Colonic mucosa (tissue), 4 donors: ENCODE measurements at places on chromosomes 1 and 21. TPM values are rescaled to one million over a fixed set of nuclear protein-coding genes. Genes with fewer than 3 reads are reported as not detected.

Gene OR2G6
- total RNA-seq, result not detected

Gene PDC
- total RNA-seq, result not detected

Gene EFNA1
- total RNA-seq, result 61.3 TPM

Gene ELF3
- 1,162 TPM for total RNA-seq

Gene TTC39A
- total RNA-seq, result 148 TPM

Gene PRELP
- 2.4 TPM for total RNA-seq

- peak; percentile 42 for DNase-seq
- H3K27me3 ChIP-seq, result no peaks in the 10 kb centered on the region
- peaks cover 3% of the 10 kb centered on the region for H3K4me1 ChIP-seq
- H3K27ac ChIP-seq, result peak overlapping the region; percentile 97
Observed at GRCh38 chr1:184755226-184756065, 788 bp upstream of the EDEM3 start.

- H3K36me3 ChIP-seq, result no peaks in the 10 kb centered on the region
- H3K4me1 ChIP-seq, result no peaks in the 10 kb centered on the region
Observed at GRCh38 chr1:234397732-234398131, 24.5 kb downstream of the COA6 start.

DNA sequence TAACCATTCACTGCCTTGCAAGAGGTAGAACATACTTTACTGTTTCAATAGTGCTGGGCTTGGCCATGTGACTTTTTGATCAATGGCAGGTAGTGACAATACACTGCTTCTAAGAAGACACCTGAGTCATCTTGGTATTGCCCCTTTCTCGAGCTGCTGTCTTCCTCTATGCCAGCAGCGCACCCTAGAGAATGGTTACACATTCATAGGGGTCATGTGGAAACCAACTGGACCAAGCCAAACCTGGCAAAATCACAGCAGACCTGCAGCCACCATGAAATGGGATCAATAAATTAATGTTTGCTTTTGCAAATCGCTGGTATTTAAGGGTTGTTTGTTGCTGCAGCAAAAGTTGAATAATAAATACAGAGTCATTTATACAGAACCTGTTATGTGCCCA, 122.3 kb downstream of the GRIK1 start:
- H3K36me3 ChIP-seq, result no peaks in the 10 kb centered on the region
- H3K4me1 ChIP-seq, result no peaks in the 10 kb centered on the region

DNA sequence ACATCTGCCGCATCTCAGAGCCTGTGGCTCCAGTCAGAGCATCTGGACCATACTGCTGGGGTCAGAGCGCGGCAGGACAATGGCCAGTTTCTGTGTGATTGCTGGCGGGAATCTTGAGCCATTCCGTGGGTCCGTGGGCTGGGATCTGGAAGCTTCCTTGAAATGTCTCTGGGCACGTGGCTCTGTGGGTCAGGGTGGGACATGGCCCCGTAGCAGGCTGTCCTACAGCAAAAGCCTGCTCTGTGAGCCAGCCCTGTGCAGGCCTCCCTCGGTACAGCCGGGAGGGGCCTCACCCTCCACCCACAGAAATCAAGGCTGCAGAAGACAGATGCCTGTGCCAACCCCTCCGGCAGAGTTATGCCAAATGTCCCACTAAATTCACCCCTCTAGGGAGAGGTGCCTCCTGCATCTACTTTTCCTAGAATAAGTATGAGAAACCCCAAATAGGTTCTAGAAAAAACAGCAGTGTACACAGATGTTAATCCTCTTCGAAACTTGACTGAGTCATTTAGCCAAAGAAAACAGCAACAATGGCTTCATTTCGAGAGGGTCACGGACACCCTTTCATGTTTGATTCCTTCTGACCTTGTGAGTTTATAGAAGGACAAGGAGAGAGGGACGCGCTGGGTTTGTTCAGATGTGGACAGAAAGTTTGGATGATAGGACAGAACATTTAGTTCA, 27.8 kb downstream of the COL18A1 start:
- H3K27ac ChIP-seq, result no peak overlapping the region
- no peak for DNase-seq
- H3K4me1 ChIP-seq, result no peaks in the 10 kb centered on the region
- no peak overlapping the region for H3K4me3 ChIP-seq

DNA sequence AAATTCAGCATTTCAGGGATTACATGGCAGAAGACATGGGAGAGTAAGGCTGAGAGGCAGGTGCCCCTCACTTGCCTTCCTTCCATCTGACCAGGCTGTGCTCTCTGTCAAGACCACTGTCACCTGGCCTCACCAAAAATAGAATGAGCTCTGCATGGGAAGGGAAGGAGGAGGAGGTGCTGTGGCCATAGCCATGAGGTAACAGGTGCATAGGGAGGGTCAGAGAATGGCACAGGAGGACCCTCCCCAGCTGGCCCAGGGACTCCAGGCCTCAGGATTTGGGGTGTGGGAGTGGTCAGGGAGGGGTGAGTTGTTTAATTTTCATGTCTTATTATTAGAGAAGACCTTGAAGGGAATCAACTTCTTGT, 192.3 kb downstream of the FCRL5 start:
- no peaks in the 10 kb centered on the region for H3K36me3 ChIP-seq
- DNase-seq, result no peak
- H3K4me1 ChIP-seq, result no peaks in the 10 kb centered on the region
- H3K27ac ChIP-seq, result peak overlapping the region; percentile 25
- no peak overlapping the region for H3K4me3 ChIP-seq

GRCh38 chr1:203661572-203661971, 34.9 kb downstream of the ATP2B4 start:
- H3K27me3 ChIP-seq, result no peaks in the 10 kb centered on the region
- no peaks in the 10 kb centered on the region for H3K36me3 ChIP-seq
- H3K4me1 ChIP-seq, result no peaks in the 10 kb centered on the region
- no peak overlapping the region for H3K4me3 ChIP-seq

- no peaks in the 10 kb centered on the region for H3K4me1 ChIP-seq
- H3K4me3 ChIP-seq, result no peak overlapping the region
- no peak for DNase-seq
- no peaks in the 10 kb centered on the region for H3K27me3 ChIP-seq
Observed at GRCh38 chr1:83626603-83627002, 372.3 kb downstream of the TTLL7 start.

GRCh38 chr1:168755800-168756418, 26.9 kb upstream of the DPT start:
- DNase-seq, result no peak
- H3K36me3 ChIP-seq, result no peaks in the 10 kb centered on the region
- no peaks in the 10 kb centered on the region for H3K27me3 ChIP-seq
- peaks cover 3% of the 10 kb centered on the region for H3K4me1 ChIP-seq
- no peak overlapping the region for H3K4me3 ChIP-seq

DNA sequence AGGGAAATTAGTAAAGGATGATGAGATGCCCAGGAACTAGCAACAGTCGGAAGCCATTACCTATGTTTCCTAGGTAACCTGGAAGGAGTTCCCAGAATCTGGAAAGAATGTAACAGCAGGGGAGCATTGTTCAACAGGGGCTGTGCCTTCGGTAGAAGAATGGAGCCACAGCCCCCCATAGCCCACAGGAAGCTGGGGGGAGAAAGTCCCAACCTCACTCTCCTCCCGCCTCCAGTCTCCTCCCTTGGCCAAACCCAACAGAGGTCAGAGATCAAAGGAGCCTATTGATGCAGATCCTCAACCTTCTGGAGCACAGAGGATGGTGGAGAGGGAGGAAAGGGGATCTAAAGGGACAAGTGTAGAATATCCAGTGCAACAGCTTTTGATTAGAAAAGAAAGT, 131.5 kb upstream of the SLC44A3 start:
- H3K4me3 ChIP-seq, result no peak overlapping the region
- no peaks in the 10 kb centered on the region for H3K4me1 ChIP-seq
- no peak for DNase-seq
- no peak overlapping the region for H3K27ac ChIP-seq

DNA sequence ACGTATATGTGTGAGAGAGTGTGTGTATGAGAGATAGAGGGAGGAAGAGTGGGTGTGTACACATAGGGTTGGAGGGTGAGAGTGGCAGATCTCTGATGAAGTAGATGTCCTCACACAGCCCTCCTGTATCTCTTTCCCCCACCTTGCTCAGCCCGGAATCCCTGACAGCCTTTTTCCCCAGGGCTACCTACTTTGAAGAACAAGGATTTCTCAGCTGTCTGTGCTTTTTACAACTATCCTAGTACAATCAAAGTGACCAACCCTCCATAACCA, 29.1 kb upstream of the CADM3 start:
- H3K4me1 ChIP-seq, result no peaks in the 10 kb centered on the region
- H3K27ac ChIP-seq, result no peak overlapping the region
- DNase-seq, result no peak
- no peaks in the 10 kb centered on the region for H3K27me3 ChIP-seq
- H3K36me3 ChIP-seq, result no peaks in the 10 kb centered on the region
- H3K4me3 ChIP-seq, result no peak overlapping the region
